Calu3 (cell line): ENCODE measurements at places on chromosomes 5 and 9.

- DNase-seq: peak; percentile 66
These were observed 18.3 kb upstream of the CD180 start for GRCh38 chr5:67214707-67215447.

- DNase-seq: no peak
These were observed 73.6 kb upstream of the ADAMTS16 start for GRCh38 chr5:5066276-5067186.

- no peak for DNase-seq
These were observed 58.3 kb upstream of the LARP1 start for GRCh38 chr5:154696891-154697290.

DNA sequence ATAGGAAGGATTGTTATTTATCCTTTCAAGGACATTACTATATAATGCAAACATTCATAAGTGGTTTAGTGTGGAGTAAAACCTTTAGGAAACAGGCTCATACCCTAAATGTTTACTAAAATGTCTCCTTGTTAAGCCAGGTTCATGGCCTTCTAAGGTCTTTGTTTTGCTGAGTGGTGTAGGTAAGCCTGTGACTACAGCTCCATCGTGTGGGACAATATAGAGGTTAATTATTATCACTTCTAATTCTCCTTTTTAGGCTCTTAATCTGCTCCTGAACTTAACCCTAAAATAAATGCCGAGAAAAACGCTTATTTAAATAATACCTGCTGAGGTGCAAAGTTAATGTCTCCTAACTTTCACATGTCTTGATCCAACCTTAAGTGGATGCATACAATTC is 43.8 kb downstream of the SPINK5 start:
- peak; percentile 20 for DNase-seq

GRCh38 chr9:124854822-124855221 is 1.6 kb downstream of the WDR38 start:
- DNase-seq: no peak

GRCh38 chr5:83475935-83476814 is 4.6 kb downstream of the VCAN start:
- DNase-seq: peak; percentile 12

DNA sequence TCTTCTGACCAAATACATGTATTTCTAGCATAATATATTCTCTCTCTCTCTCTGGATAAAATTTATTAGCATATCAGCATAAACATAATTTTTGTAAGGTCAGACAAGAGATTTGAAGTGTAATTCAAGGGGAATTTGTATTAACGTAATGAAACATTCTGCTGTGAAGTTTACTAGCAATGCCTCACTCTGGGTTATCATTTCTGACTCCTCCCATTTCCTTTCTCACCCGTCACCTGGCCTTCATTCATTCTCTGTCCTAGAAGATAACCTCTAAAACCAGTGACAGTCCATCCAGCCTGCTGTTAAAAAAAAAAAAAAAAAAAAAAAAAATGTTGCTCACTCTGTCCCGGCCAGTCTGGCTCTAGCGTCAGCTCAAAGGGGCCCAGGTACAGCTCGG is 27.1 kb downstream of the GRAMD2B start:
- no peak for DNase-seq

GRCh38 chr5:87210743-87211142 is 56.9 kb upstream of the RASA1 start:
- peak; percentile 58 for DNase-seq

- no peak for DNase-seq
These were observed 11.1 kb downstream of the FPGS start for GRCh38 chr9:127813686-127814226.

DNA sequence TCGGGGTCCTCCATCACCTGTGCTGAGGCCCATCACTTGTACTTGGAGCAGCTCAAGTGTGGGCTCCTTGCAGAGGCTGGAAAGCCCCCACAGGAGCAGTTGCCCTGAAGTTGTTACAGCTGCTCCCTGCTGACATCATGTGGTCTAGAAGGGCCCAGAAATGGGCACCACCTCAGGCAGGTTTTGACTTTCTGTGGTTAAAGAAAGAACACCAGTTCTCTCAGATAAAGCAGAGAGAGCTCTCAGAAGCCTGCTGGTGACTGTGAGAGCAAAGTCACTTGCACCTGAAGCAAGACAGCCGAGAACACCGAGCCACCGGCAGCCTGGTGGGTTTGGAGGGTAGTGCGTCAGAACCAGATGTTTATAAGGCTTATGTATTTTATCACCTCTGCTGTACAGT is 70.4 kb downstream of the MVB12B start:
- no peak for DNase-seq

GRCh38 chr5:139954022-139954421 is 89.1 kb downstream of the NRG2 start:
- no peak for DNase-seq

GRCh38 chr5:67476531-67476930 is 279.9 kb upstream of the CD180 start:
- DNase-seq: no peak

GRCh38 chr5:131180407-131180806 is 9.7 kb downstream of the LYRM7 start:
- DNase-seq: no peak

DNA sequence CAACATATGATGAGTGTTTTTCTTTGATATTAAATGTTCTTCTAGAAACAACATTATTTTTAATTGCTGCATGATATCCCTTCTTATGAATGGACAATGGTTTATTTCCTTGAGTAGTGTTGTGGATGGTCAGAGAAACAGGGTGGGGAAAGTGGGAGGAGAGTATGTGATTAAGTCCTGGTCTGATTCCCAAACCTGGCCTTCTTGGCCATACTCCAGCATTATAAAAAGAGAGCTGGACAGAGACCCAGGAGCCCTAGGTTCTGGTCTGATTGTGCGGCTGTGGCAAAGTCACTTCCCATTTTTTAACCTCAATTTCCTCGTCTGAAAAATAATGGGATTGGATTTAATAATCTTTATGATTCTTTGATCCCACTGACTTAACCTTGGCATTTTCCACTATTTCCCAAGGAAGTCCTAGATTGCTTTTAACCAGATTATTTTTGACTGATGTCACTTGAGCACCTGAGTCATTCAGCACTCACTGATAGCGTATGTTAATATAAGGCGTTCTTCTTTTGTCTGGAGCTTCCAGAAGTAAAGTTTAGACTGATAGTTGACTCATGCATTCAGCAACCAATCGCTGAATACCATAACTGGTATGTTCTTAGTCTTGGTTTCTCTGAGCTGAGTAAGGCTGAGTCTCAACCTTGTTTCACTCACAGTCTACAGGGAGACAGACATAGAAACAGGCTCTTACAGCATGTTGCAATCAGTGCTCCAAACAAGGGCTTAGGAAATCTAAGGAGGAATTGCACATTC is 26.2 kb downstream of the OSMR start:
- peak; percentile 57 for DNase-seq

DNA sequence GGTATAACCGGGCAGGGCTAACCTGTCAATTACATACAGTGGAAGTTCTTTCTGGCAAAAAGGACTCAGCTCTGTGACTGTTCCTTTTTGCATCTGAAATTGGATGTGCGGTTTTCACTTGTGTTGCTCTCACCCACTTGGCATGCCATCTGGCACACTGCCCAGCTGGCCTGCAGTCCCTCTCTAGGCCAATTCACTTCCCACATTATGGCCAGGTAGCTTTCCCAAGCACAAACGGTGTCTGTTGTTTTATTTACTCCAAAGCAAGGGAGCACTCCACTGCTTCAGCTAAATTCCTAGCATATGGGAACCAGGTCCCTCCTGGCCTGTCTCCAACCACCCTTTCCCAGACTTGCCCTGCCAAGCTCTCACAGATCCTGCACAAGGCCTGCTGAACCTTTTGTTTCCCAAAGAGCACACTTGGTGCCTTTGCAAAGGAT is 132.5 kb downstream of the SEMA6A start:
- DNase-seq: peak; percentile 87

- no peak for DNase-seq
These were observed 27.9 kb downstream of the CDKN2A start for GRCh38 chr9:21966140-21966851.

GRCh38 chr5:83568186-83568585 is 96.6 kb downstream of the VCAN start:
- DNase-seq: peak; percentile 24

DNA sequence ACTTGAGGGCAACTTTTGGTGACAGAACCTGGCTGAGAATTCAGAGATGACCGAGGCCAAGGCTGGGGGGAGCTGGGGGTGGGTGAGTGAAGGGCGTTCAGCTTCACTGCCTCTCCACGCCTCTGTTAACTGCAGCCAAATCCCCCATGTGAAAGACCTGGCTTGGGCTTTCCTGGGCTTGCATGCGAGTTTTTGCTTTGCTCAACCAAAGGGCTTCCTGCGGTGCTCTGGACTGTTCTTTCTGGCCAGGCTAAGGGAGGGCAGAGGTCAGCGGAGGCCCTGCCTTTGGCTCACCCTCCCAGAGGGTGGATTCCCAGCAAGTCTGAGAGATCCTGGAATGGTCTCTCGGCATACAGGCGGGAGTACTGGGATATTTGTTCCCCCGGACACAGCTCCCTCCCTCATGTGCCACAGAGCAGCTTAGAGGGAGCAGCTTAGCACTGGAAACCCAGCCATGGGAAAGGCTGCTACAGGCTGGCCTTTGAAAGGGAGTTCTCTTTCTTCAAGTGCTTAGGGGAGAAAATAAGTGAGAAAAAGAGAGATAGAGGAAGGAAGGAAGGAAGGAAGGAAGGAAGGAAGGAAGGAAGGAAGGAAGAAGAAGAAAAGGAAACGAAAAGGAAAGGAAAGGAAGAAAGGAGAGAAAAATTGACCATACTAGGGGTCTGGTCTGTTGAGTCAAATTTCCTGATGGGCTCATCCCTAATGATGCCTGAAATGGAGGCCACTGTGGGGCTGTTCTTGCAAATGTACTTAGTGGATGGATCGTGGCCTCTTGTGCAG is 158.8 kb downstream of the FGF18 start:
- no peak for DNase-seq

DNA sequence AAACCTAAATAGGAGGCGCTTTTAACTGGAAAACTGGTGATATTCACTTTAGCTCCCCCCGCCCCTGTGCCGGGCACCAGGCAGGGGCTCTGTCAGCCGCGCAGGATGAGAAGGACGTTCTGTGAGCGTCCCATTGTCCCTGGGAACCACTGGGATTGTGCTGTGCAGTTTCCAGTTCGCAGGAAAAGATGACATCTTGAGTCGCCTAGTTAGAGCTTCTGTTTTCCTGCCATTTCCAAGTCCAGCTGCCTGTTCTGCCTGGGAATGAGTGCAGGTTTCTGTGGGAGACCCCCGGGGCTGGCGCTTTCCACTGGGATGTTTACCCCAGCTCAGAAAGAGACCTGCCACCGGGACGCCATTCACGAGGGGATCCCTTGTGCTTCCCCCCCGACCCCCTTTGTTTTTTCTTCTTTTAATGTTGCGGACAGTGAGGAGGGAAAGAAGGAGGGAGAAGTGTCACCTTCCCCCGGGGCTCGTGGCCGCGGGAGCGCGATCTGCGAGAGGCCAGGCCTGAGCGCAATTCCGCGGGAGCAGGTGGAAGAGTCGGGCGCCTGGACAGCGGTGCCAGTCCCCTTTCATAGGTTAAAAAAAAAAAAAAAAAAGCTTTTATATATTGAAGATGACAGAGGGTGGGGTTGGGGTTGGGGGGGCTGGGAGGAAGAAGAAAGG is 121.5 kb downstream of the RMI1 start:
- DNase-seq: no peak

DNA sequence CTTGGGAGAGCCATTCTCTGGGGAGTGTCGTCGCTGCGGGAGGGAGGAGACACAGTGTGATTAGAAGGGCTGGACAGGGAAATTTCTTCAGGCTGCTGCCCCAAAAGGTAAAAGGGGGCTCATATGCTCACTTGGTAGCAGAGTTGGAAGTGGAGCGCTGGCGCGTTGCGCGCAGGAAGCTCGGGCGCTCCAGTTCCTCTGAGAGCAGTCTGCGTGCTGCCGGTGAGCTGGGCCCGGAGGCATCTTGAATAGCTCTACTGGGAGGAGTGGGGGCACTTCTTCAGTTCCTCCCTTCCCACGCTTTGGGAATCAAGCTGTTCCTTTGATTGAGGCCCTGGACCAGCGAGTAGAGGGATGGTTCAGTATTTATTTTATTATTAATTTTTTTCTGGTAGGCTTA is 2.7 kb downstream of the RXFP3 start:
- no peak for DNase-seq

- no peak for DNase-seq
These were observed 92.9 kb downstream of the GLDC start for GRCh38 chr9:6552498-6553121.

DNA sequence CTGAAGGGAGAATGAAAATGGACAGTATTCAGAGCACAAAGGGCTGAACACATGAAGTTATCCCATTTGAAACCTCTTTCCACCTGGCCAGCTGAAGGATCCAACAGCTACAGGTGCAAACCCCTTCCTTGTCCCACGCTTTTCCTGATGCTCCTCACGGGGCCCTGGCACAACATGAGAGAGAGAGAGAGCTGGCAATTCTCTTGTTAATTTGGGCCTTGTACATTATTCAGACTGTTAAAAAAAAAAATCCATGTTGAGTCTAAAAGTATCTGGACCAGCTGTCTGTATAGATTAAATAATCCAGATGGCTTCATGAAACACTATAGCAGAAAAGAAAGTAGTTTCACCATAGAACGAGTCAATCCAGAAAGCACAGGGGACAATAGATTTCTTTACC is 74.1 kb downstream of the HMHB1 start:
- no peak for DNase-seq
